ENCODE measurements at places on chromosomes 3 and 15.

DNA sequence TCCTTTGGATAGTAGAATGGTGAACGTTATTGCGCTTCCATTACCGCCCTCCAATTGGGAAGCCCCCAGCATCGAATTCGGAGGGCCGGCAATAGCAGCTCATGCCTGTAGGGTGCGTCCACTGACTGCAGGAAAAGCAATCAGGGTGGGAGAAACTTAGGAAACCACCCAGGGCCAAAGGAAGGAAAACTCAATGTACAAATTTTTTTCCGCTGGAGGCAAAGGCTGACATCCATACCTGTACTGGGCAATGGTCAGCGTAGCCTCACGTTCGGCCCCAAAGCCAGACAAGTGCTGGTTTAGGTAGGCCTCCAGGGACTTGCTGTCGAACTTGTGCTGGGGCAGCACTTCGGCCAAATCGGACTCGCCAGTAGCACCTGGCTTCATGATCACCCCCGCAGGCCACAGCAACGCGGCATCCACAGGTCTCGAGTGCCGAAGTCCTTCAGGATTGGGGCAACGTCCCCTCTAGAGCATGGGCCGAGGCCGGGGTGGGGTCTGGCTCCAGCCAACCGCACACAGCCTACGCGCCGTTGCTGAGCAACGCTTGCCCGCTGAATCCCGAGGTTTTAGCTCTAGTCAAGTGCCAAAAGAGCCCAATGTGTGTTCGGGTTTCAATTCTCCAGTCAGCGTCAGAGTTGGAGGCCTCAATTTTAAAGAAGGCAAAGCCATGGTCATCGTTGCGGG is at the start of gene ACAD11:
Gene ACAD11 (minus strand): TSS at position 445 of the 687 bp plus-strand sequence. CDS start 58 bp downstream, at position 387.
- peak; percentile 37 for DNase-seq

- DNase-seq, result no peak
Measured at GRCh38 chr3:57569859-57570450, 13.9 kb downstream of the PDE12 start.

DNA sequence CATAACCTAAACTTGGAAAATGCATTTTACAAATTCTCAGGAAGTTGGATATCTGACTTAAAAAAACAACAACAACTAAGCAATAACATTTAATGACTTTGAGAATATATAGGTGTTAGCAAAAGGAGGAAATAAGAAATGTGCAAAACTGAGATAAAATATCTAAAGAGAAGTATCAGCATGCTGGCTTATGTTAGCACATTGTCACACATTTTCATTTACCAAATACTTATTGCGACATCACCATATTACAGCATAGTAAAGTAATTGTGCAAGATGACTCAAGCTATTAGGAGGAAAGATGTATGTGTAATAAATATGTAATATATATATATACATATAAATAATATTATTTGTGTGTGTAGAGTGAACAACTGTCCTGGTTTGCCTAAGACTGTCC is 9.2 kb downstream of the PTX3 start:
- no peak for DNase-seq

- no peak for DNase-seq
Measured at GRCh38 chr3:15102836-15103235, 3.9 kb upstream of the RBSN start.

- no peak for DNase-seq
Measured at GRCh38 chr15:90212221-90213098, 11.3 kb downstream of the SEMA4B start.

DNA sequence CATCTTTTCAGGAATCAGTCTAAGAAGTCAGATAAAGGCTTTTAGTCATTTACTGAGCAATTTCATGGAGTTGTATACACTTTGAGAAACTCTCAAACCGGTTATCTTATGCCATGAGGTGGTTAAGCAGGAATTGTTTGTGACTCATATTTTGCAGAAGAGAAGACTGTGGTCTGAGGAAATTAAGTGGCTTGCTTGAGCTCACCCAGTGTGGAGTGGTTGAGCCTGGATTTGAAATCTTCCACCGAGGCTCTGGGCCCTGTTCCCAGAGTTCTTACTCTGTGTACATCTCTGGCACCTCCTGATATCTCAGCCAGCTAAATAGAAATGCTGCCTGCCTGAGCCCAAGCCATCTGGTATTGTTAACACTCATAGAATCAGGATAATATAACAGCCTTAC is 37.8 kb upstream of the BCL6 start:
- DNase-seq, result peak; percentile 72

DNA sequence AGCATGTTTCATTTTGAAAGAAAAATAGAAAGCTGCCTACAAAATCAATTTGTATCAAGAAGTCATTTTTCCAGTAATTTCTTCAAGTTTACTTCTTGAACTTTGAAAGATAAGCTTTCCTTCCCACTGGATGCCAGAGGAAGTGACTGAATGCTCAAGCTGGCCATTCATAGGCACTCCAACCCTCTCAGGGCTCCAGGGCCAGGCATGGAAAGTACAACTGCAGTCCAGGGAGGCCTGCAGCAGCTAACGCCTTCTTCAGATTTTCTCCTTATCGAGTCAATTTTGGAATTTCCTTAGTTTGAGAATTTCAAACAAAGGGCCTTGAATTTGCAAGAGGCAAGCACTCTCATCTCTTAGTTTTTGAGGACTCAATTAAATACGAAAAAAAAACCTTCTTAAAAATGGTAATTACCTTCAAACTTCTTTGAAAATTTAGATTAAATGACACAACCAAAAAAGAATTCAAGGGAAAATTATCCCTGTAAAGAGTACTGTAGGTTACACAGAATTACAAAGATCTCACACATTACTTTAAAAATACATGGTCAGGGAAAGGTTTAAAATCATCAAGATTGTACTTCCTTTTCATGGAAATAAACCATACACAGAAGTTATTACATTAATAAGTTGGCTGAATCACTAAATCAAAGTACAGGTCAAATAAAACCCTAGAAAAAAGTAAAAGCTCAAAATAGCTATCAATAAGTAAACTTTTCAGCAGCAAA is 2.5 kb downstream of the UBP1 start:
- no peak for DNase-seq

GRCh38 chr15:43242616-43243015 is 21.8 kb upstream of the EPB42 start:
- DNase-seq, result no peak

- DNase-seq, result peak; percentile 80
Measured at GRCh38 chr15:64693134-64693533, 82.3 kb downstream of the RBPMS2 start.

GRCh38 chr3:142977399-142977728 is 13.9 kb upstream of the PAQR9 start:
- no peak for DNase-seq

- DNase-seq, result no peak
Measured at GRCh38 chr3:59836531-59836930, 786.7 kb upstream of the CFAP20DC start.
